Neural crest cell (in vitro differentiated cells): ENCODE measurements at places on chromosomes 2 and 18. TPM values are rescaled to one million over a fixed set of nuclear protein-coding genes. Genes with fewer than 3 reads are reported as not detected.

The RAB12 gene
- 25.0 and 26.5 TPM in 2 replicates for total RNA-seq

The NEU2 gene
- not detected in 2 replicates for total RNA-seq

The SOCS6 gene
- total RNA-seq = 26.8 and 28.9 TPM in 2 replicates

The PSMA8 gene
- total RNA-seq = not detected in 2 replicates

The PROKR1 gene
- 0.09 and 0.16 TPM in 2 replicates for total RNA-seq

The UGT1A3 gene
- not detected in 2 replicates for total RNA-seq

The OTOS gene
- total RNA-seq = not detected in 2 replicates

The MCFD2 gene
- total RNA-seq = 78.8 and 79.8 TPM in 2 replicates

The UCN gene
- total RNA-seq = 1.6 and 1.9 TPM in 2 replicates

The KCNG2 gene
- not detected in 2 replicates for total RNA-seq

The HOXD8 gene
- not detected in 2 replicates for total RNA-seq

The MEP1B gene
- total RNA-seq = not detected in 2 replicates

The ACSL3 gene
- total RNA-seq = 89.0 and 89.5 TPM in 2 replicates

The CCDC102B gene
- 6.5 and 7.5 TPM in 2 replicates for total RNA-seq

The ACKR3 gene
- 24.5 and 26.2 TPM in 2 replicates for total RNA-seq

The LYG1 gene
- total RNA-seq = 1.7 and 1.9 TPM in 2 replicates

The HDLBP gene
- 320 and 333 TPM in 2 replicates for total RNA-seq

The NAB1 gene
- total RNA-seq = 42.4 and 48.8 TPM in 2 replicates

The SH2D6 gene
- total RNA-seq = 0.34 and 1.2 TPM in 2 replicates
